ENCODE measurements at places on chromosomes 2 and 18.

- no peak for DNase-seq
Measured at GRCh38 chr18:12597760-12598159, 60.1 kb downstream of the SPIRE1 start.

- no peak for DNase-seq
Measured at GRCh38 chr2:75998451-75998850, 287.7 kb upstream of the GCFC2 start.

GRCh38 chr2:46780801-46781445 is 134.7 kb downstream of the MCFD2 start:
- DNase-seq: no peak

GRCh38 chr2:138744713-138745112 is 35.5 kb downstream of the NXPH2 start:
- no peak for DNase-seq

DNA sequence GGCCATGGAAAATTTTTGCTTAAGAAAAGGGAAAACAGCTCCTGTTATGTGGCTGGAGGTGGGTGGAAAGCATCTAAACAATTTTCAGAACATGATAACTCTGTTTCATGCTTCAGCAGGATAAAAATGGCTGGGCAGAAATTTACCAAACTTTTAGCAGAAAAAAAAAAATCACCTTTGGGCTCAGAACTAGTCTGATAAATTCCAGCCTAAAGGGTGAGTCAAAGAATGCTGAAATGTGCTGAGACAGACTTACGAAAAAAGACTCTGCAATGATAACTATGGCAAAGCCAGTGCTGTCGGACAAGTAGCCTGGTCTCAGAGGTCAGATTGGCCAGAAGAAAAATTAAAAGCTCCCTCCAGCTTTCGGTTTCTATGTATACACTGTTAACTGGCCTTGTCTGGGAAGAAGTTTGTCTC is 123.6 kb downstream of the LRATD1 start:
- DNase-seq: no peak

DNA sequence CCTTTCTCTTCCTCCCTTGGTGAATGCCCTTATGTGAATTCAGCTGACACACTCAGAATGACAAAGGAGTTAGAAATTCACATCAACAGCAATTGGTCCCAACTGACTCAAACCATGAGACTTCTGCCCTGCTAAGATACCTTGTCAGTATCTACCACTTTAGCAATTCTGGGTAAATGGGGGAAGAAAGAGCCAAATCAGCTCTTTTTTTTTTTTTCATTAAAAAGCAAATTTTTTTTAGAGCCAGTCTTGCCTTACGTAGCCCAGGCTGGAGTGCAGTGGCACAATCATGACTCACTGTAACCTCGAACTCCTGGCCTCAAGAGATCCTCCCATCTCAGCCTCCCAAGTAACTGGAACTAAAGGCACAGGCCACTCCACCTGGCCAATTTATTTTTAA is 1.7 kb upstream of the PPP4R1 start:
- no peak for DNase-seq

DNA sequence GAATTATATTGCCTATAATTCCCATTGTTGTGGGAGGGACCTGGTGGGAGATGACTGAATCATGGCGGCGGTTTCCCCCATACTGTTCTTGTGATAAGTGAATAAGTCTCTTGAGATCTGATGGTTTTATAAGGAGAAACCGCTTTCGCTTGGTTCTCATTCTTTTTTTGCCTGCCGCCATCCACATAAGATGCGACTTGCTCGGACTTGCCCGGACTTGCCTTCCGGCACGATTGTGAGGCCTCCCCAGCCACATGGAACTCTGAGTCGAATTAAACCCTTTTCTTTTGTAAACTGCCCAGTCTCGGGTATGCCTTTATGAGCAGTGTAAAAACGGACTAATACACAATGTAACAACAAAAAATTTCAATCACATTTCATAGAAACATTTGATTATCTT is 115.8 kb downstream of the C2orf74 start:
- no peak for DNase-seq

DNA sequence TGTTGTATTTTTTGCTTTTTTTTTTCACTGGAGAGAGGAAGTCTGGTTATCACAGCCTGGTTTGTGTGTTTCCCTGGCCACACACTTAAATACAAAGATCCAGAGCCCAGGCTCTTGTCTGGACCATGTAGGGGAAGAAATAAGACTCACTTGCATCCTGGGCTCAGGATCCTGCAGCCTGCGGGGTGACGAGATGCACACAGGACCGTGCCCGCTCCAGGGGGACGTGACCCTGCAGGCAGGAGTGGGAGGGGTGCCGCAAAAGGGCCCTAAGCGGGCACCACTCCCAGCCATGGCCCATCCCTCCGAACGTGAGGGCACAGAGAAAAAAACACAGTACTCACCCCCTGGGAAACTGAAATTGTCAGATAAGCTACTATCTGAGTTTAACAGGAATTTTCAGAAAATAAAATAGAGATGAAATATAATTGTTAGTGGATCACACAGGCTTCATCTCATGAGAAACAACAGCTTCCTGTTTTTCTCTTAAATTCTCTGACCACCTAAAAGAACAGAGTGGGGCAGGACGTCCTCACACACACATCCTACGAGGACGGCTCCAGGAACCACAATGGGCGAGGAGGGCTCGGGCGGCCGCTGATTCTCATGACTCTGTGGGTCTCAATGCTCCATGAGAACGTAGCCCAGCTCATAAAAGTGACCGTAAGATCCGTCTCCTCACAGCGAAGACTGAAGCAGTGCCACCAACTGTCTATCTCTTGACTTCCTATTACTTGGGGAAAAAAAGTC is 142.6 kb upstream of the ALKAL2 start:
- no peak for DNase-seq

All from stimulated activated CD4-positive, alpha-beta T cell treated with anti-CD3 and anti-CD28 coated beads, Interleukin-4, amount 100 ng/mL, for 4 hours (primary cell).